ENCODE measurements at places on chromosomes 11 and 22. TPM values are rescaled to one million over a fixed set of nuclear protein-coding genes. Genes with fewer than 3 reads are reported as not detected.

- DNase-seq, result no peak
Measured at GRCh38 chr11:1235901-1236315, 13.0 kb downstream of the MUC5B start.

CABP4 gene
- 2.8 TPM for total RNA-seq

DNA sequence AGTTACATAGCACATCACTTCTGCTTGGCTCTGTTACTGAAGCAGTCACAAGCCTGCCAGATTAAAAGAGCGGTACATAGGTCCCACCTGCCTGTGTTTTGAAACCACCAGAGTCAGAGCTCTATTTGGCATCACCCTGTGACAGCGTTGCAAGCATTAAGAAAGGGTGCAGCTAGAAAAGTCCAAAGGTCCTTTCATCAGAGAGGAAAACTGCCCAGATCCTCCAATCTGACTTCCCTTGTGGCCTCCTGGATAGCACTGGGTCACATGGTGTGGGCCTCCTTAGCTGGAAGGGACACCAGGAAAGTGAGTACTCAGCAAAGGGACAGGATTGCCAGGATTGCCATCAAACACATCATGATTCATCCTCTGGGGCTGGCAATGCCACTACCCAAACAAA is 22.9 kb downstream of the STX3 start:
- DNase-seq, result no peak

- no peak for DNase-seq
Measured at GRCh38 chr11:34029176-34029575, 22.4 kb upstream of the CAPRIN1 start.

DNA sequence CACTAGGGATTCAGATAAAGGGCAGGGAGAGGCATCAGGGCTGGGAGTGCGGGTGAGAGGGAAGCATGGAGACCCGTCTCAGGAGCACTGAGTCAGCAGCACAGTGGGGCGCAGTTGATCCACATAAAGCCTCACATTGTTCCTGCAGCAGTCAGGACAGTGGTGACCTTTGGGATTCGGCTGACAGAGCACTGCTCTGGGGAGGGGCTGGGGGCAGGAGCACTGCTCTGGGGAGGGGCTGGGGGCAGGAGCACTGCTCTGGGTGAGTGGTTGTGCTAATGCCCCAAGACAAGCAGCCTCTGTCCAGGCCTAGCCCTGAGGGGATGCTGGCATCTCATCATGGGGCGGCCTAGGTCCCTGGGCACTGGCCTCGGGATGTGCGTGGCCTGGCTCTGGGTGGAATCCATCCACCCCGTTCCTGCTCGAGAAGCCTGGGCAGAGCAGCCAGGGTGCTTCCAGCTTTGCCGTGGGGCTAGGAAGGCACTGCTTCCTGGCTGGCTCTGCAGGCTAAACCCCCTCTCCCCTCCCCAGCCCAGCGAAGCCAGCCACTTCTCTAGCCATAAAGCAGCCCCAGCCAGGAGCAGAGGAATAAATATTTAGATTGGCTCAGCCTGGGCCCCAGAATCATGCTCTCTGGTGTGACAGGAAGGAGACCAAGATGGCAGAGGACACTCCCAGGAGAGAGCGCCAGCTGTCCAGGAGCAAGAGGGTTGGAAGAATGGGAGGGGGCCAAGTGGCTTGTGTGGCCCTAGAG is 7.3 kb downstream of the OAF start:
- DNase-seq, result no peak

CRACR2B gene
- total RNA-seq, result 45.8 TPM

RFPL1 gene
- not detected for total RNA-seq

- no peak for DNase-seq
Measured at GRCh38 chr11:73999581-74000306, 9.1 kb downstream of the UCP3 start.

DNA sequence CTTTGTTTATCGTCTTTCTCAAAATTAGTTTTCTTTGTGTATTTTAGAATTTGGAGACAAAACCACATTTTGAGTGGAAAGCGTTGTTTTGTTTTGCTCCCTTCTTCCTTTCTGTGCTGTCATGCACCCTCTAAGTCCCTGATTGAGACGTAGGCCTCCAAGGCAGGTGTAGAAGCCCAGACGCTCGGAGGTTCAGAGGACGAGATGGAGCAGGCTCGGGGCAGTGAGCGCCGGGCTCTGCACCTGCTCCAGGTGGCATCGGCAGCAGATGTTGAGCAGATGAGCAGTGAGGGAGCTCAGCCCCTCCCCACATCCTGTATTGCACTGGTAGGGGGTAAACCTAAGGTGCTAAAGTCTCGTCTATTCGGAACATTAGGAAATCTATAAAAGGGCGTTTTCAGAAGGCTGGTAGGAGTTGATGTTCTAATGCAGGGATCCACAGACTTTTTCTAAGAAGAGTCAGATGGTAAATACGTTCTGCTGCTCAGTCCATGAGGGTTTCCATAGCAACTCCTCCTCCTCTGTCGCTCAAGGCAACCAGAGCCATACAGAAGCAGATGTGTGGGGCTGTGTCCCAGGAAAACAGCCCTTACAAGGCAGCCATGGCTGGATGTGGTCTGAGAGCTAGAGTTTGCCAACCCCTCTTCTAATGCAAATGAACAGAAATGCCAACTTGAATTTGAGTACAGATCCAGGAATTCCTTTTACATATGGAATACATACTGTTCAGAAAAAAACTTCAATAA is 724.2 kb downstream of the BRD1 start:
- DNase-seq, result no peak

Data from ureter (tissue), 1 donor.